ENCODE measurements at places on chromosomes 12 and 14.

DNA sequence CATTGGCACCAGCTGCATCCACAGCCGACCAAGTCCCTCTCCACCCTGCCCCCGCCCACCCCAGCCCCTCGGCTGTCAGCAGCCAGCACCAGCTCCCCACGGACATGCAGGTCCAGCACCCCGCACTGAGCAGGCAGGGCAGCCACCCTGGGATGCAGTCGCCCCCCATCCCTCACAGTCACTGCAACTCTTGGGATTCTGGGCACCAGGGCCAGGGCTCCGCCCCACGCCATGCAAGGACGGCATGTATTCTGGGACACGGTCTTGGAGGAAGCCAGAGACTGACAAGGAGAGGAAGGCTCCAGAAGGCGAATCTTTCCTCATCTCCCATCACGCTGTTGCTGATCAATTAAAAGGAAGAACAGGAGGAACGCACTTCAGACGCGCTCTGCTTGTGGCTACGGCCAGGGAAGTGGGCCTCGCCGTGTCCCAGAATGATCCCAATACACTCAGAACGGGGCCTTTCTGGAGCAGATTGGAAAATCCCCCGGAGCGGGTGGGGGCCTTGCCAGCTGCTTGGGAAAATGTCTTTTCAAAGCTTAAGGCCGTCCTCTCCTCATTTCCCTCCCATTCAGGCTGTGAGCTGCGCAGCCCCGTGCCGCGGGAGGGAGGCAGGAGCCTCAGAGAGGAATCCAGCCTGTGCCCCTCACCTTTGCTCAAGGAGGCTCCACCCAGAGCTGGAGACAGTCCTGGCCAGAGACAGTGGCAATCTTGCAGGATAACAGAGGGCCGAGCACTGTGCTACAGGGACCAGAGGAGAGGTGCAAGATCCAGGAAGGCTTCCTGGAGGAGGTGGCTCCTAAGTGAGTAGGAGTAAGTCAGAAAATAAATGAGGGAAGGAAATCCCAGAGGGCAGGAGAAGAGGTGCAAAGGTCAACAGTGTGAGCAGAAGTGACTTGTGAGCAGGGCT, 54.1 kb upstream of the DIO3 start:
- no peak for ATAC-seq

DNA sequence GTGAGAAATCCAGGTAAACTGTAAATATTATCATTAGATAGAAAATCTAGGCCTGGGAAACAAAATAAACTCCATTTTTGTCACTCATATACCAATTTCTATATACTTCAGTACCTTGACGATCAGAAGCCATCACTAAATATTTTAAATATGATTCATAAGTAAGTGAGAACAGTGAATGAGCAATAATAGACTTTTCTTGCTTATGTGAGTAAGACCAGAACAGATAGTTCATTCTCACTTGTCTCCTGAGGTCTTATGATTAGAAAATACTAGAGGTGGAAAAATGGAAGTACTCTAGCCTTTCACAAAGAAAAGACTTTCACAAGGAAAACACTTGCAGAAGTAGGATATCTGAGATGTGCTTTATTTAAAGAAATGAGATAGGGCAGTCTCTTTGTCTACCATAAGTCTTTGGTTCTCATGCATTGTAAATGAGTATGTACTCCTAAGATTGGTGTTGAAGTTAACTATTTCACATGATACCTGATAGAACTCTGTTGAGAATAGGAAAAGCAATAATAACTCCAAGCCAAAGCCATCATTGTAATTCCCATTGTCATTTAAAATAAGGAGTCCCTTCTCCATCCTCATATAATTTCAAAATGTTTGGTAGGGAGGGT, 10.1 kb upstream of the SMCO3 start:
- no peak for ATAC-seq

DNA sequence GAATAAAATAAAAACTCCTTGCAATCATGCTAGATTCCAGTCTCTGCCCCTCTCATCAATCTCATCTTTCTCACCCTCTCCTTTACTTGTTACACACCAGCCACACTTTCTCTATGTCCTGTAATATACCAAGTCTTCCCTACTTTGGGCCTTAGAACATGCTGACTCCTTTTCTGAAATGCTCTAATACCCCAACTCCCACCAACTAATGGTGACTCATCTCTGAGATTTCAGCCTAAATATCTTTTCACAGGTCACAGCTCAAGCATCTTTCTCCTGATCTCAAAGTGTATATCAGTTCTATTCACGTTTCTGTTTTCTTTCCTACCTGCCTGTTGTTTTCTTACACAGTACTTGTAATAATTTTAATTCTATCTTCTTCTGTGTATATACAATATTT, 378.9 kb upstream of the PRICKLE1 start:
- ATAC-seq, result no peak

- peak; percentile 56 for ATAC-seq
Measured at GRCh38 chr12:8544295-8544694, 3.6 kb upstream of the CLEC4E start.

DNA sequence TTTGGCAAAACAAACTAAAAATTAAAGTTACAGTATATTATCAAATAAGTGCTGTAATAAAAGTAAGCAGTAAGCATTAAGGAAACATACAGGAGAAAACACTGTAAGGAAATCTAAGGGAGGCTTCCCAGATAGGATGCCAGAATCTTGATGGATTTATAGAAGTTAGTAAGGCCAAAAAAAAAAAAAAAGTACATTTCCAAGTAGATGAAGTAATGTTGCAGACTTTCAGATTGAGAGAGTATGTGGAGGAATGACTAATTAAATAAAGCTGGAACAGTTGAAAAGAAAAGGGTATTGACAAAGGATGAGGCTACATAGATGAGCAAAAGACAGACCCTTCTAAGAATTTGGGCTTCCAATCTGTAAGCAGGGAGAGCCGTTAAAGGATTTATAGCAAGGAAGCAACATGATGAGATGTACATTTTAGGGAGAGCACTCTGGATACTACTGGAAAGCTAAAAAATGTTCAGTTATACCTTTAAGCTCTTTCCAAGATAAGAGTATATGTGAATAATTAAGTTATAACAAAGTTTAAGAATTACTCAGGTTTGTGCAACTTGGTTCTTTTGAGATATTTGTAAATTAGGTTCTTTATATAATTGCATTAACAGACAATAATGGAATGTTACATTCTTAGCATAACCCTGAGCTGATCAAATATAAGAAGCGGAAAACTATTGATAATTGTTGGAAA, 87.5 kb upstream of the MON2 start:
- no peak for ATAC-seq

DNA sequence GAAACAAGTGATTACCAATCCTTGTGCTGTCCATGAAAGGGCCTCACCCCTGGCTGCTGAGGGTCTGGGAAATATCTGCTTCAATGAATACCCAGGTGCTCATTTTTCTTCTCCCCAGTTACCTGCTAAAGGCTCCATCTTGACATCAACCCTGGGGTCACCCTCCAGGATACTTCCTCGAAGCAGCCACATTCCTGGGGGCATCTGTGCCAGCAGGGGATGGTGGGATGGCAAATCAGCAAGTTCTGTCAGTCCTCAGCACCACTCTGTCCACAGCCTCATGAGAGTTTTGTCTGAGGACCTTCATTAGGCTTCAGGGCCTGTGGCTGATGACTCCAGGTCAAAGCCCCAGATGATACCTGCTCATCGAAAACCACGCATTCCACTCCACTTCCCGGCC, 124.8 kb downstream of the ZFP36L1 start:
- no peak for ATAC-seq

DNA sequence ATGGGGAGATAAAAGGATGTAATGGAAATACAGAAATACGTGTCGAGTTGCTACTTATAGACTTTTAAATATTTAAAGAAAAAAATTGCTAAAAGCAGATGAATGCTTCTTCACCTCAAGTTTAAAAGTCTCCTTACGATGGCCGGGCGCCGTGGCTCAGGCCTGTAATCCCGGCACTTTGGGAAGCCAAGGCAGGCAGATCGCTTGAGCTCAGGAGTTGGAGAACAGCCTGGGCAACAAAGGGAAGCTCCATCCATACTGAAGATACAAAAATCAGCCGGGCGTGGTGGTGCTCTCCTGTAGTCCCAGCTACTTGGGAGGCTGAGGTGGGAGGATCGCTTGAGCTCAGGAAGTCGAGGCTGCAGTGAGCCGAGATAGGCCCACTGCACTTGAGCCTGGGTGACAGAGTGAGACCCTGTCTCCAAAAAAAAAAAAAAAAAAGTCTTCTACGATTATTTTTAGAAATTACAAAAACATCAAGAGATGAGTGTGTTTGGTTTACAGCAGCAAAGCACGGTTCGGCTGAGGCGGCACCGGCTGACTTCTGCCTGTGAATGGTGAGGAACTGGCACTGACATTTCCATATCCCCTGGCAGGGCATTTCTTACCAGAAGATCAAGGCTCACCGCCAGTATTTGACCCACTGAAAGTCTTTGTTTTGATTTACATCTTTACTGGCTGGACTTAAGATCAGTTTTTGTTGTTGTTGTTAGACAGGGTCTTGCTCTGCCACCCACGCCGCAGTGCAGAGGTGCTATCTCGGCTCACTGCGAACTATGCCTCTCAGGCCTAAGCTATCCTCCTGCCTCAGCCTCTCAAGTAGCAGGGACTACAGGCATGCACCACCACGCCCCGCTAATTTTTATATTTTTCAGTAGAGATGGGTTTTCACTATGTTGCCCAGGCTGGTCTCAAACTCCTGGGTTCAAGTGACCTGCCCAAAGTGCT, 3.9 kb upstream of the MTA1 start:
- ATAC-seq, result no peak

- ATAC-seq, result no peak
Measured at GRCh38 chr14:96792003-96792402, 5.2 kb upstream of the VRK1 start.

GRCh38 chr12:106288494-106289195, 13.9 kb upstream of the TCP11L2 start:
- peak; percentile 87 for ATAC-seq

- ATAC-seq, result no peak
Measured at GRCh38 chr14:35375558-35376025, 29.0 kb downstream of the NFKBIA start.

GRCh38 chr12:116432314-116432750, 126.8 kb upstream of the MAP1LC3B2 start:
- ATAC-seq, result no peak
